ENCODE measurements at places on chromosomes 1 and 21.

- no peak for DNase-seq
Measured at GRCh38 chr1:227124473-227124872, 184.4 kb downstream of the COQ8A start.

- no peak for DNase-seq
Measured at GRCh38 chr1:203043830-203044545, 17.7 kb downstream of the PPFIA4 start.

GRCh38 chr1:27592931-27593677 lies 10.8 kb downstream of the AHDC1 start:
- no peak for DNase-seq

GRCh38 chr21:22346576-22346975 lies 1348.4 kb downstream of the NCAM2 start:
- DNase-seq = no peak

GRCh38 chr1:60374537-60374936 lies 301.0 kb upstream of the C1orf87 start:
- DNase-seq = no peak

GRCh38 chr1:81738875-81739274 lies 61.9 kb upstream of the ADGRL2 start:
- no peak for DNase-seq

Data from cerebellar nuclear complex (tissue), 1 donor.